ENCODE measurements at places on chromosomes 7 and 10.

DNA sequence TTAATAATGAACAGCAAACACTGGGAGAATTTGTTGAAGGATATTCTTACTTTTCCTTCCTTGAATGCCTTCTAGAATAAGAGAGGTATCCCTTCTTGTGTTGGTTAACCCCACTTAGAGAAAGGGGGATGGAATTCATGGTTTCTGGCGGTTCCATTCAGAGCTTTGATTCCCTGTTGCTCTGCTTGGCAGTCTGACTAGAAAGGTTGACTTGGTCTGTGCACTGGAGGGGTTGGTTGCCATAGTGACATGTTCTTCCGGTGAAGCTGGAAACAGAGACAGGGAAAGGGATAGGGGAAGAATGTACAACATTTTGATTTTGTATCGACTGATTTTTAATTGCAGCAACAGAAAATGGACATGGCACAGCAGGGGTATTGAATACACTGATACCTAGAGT, 2.5 kb downstream of the TMEM178B start:
- no peak for DNase-seq

- no peak for DNase-seq
Observed at GRCh38 chr10:127496035-127496434, 53.1 kb upstream of the NPS start.

- DNase-seq = no peak
Observed at GRCh38 chr10:15037691-15038090, 6.1 kb upstream of the OLAH start.

GRCh38 chr7:149257146-149257545, 4.8 kb upstream of the ZNF783 start:
- no peak for DNase-seq

- DNase-seq = peak; percentile 49
Observed at GRCh38 chr10:96789571-96790108, 42.5 kb upstream of the LCOR start.

All from fibroblast of the aortic adventitia (primary cell).